ENCODE measurements at places on chromosomes 11 and 22.

GRCh38 chr11:48134221-48134922 lies 82.2 kb upstream of the OR4B1 start:
- DNase-seq, result no peak

DNA sequence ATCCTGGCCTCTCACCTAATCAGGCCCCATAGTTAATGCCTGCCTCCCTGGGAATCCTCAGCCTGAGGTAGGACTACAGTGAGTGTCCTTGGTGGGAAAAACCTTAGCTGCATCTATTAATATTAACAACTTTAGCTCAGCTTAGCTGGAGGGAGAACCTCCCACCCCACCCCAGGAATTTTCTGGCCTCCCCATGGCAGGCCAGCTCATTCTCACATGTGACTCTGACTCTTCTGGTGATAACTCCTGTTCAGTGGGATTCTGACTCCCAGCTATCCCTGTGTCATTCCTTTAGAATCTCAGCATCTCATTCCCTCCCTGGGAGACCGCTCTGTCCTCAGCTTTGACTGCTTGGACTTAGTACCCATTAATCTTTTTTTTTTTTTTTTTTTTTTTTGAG lies 14.5 kb downstream of the ART5 start:
- DNase-seq, result no peak

DNA sequence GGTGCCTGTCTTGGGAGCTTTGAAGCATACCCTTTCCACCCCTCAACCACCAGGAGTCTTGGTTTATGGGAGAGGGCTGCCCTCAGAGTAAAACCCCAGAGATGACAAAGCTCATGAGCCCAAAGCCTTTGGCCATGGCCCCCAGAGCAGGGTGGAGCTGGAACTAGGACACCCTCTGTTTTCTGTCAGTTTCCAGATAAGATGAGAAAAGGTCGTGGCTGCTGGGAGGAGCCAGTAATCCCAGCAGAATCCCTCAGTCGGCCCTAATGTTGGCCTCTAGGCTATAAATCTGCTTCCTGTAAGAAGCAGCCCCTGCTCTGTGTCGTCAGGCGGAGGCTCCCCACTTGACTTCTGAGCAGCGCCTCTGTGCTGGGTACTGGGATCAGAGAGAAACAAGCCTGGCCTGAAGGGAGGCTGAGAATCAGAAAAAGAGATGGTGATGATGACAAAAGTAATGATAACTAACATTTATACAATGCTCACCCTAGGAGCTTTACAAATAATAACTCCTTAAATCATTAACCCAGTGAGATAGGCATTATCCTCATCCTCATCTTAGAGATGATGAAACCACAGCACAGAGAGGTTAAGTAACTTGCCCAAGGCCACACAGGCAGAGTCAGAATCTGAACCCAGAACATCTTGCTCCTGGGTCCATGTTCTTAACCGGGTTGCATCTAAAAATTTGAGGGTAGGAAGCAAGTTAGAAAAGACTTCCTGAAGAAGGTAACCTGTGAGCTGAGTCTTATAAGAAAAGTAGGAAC lies 471.4 kb downstream of the SOX6 start:
- DNase-seq, result no peak

DNA sequence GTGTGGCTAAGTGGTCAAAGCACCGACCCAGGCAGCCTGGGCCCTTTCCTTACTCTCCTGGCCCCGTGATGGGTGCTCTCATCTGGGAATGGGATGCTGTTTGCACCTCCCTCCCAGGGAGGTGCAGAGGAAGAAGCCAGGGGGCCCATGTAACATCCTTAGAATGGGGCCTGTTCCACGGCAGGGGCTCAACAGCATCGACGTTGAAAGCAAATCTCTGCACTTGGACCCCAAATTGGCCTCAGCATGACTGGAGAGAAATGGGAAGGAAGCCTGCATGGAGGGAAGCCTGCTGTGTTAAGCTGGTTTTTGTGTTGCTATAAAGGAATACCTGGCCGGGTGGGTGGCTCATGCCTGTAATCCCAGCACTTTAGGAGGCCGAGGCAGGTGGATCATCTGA lies 1288.4 kb downstream of the TBC1D22A start:
- no peak for DNase-seq

All from DMS 273 treated with DMSO at 0.1 percent for 48 hours (cell line).